Stimulated activated CD8-positive, alpha-beta memory T cell treated with anti-CD3 and anti-CD28 coated beads, Interleukin-7, amount 100 ng/mL, for 48 hours (primary cell): ENCODE measurements at places on chromosomes 12 and 14.

GRCh38 chr14:95935228-95935822, 58.7 kb downstream of the TUNAR start:
- DNase-seq = no peak

DNA sequence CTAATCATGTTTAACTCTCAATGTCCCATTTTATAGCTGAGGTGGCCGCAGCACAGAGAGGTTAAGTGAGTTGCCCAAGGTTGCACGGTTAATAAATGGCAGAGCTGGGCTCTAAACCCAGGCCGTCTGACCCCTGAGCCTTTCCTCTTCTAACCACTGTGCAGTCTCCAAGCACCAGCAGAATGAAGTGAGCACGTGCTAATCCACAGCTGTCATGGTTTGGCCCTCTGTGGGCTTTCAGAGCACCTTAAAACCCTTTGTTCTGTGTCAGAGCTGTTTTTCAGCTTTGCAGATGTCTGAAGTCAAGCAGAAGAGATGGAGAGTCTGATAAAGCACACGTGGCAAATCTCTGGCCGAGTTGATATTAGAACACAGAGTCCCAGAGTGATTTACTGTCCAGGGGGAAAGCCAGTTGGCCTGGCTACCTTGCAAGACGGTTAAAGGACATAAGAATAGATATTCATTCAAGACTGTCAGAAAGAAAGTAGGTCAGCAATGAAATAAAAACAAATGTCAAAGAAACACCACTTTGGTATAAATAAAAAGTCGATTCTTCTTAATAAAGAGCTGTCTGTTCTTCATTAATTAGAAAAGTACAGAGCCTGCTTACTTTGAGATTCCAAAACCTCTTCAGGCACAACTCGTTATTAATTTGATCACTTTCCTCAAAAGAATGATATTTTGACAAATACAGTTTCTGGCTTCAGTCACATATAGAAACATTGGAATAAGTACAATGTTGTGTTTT, 107.3 kb downstream of the CRADD start:
- no peak for DNase-seq

DNA sequence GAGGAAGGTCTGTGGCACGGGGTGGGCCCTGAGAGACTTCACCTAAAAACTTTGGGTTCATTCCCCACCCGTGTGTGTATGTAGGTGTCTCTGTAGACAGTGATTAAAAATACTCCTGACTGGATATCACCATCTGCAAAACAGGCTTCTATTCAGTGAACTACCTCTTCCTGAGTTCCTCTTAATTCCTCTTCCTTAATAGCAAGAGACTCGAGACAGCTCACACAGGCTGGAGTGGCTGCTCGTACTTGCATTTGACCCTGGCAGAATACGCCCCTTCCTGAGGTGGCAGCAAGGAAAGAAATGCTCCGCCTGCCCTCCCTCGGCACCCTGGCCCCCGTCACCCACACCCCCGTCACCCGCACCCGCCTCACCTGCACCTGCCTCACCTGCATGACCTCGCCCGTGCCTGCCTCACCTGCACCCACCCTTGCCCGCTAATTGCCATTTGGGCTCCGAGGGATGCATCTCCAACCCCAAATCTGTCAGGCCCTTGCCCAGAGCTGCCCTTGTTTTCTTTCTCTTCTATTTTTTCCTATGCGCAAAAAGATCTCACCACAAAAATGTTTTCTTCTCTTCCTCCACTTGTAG, 90.0 kb downstream of the FBXL14 start:
- no peak for DNase-seq

GRCh38 chr14:23355871-23356435, 3.3 kb upstream of the SLC22A17 start:
- DNase-seq = no peak

DNA sequence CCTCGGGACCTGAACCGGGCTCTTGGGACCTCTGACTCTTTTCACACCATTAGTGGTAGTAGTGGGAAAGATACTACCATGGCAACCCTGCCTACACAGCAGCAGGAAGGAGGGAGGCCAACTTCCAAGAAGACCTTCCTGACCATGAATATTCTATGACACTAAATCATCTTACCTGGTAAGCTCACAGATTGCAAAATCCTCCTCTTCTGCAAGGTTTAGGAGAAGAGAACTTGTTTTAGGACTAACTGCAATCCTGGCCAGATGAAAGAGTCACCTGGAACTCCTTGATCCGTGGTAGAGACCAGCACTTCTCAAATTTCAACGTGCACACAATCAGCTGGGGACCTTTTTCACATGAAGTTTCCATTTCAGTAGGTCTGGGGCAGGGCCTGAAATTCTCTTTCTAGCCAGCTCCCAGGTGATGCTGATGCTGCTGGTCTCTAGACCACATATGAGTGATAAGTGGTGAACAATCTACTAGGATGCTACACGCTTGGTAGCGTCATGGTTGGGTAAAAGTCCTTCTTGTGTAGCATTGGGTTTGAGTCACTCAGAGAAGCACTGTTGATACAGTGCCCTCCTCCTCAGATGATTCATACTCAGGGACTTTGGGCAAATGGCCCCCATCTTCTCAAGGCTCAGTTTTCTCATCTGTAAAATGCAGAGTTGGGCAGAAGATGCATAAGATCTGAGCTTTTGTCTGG, 35.6 kb upstream of the FICD start:
- no peak for DNase-seq

DNA sequence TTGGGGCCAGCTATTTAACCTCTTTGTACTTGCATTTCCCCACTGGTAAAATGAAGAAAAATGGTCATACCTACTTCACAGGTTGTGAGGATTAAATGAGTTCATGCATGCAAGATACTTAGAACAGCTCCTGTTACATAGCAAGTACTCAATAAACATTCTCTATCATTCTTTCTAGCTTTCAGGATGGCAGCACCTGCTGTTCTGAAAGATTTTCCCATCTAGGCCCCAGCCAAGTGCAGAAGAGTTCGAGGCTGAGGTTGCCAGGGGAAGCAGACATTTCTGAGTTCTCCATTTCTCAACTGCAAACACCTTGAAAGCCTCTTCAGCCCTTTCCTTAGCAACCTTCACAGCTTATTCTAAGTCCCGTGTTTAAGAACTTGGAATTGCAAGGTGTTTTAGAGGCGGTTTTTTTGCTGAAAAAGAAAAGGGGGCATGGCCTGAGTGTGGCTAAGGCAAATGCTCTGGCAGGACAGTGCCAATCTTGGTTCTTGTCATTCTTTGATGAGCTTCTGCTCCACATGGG, 73.0 kb upstream of the PRMT8 start:
- no peak for DNase-seq

DNA sequence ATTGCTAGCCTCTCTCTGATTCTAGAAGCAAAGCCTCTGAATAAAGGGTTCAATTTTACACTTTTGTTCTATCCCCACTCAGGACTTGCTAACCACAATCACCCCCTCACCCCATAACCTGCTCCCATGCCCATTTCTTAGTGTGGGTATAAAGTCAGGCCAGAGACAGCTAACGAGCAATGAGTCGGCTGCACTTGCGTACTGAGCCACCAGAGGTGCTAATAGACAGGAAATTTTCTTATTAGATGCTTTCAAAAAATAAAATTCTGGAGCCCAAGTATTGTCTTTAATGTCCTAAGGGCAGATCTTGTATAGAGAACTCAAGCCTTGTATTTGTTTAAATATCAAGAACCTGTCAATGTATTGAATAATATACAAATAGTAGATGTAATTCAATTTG, 256.9 kb downstream of the SYT1 start:
- no peak for DNase-seq

- no peak for DNase-seq
Measured at GRCh38 chr14:90857866-90858265, 41.6 kb upstream of the TTC7B start.
